ENCODE measurements at places on chromosomes 7 and 10.

DNA sequence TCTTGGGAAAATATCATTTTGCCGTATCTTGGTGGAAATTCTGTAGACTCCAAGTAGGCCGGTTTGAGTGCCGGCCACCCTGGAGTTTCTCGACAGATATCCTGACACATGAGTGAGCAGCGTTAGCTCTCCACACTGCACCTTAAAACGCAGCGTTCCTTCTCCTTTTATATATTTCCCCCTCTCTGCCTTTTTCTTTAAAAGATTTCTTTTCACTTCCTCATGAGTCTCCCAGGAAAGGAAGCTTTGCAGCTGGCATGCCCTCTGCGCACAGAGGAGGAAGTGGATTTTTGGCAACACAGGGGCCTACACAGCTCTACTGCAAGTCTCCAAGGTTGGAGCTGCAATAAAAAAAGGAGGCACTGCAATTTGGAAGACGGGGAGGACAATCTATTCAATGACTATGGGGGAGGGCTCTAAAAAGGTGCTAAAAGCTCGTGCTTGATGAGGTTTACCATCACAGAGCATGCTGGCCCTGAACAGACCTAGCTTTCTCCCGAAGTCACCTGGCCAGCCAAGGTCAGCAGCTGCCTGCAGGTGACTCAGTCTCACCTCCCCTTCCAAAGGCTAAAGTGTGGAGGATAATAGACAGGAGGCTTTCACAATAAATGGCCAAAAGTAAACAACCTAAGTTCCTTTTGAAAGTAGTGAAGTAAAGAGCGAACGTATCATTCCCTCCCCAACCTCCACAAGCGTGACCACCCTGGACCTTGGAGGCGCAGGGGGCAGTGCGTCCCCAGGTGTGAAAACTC is 252.8 kb downstream of the ZMYND11 start:
- no peak for DNase-seq

DNA sequence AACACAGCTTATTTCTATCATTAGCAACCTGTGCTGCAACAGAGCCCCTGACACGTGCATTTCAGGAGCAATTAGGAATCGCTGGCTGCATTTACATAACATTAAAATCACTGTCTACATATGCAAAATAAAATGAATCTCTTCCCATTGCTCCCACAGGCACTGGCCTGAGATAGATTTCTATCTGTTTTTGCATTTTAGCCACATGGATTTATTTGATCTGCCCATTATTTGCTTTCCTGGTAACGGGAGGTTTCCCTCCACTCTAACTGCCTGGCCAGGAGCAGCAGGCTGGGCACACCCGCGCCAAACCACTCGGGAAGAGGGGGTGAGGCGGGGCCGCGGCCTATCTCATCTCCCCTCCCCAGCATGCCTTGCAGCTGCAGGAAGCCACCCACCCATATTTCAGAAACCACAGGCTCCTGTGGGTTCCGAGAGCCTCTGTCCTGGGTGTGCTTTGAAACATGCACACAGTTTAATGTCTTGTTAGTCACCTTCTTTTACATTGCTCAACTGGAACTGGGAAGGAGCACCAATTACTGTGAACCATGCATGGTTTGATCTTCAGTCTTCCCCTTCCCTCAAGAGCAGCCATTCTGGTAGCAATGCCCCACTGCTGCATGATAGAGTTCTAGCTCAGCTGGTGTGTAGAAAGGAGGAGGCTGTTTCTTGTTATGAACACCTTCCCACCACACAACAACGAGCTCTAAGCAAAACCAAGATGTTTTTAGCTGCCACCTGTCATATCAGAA is 37.7 kb upstream of the IKZF1 start:
- peak; percentile 93 for DNase-seq

- DNase-seq: peak; percentile 2
Measured at GRCh38 chr7:134388336-134389019, 70.4 kb downstream of the AKR1B1 start.

GRCh38 chr10:119274519-119275045 is 67.2 kb downstream of the GRK5 start:
- no peak for DNase-seq

GRCh38 chr10:65033957-65034356 is 1512.8 kb downstream of the REEP3 start:
- no peak for DNase-seq

- DNase-seq: no peak
Measured at GRCh38 chr7:40405991-40406390, 271.2 kb downstream of the SUGCT start.

DNA sequence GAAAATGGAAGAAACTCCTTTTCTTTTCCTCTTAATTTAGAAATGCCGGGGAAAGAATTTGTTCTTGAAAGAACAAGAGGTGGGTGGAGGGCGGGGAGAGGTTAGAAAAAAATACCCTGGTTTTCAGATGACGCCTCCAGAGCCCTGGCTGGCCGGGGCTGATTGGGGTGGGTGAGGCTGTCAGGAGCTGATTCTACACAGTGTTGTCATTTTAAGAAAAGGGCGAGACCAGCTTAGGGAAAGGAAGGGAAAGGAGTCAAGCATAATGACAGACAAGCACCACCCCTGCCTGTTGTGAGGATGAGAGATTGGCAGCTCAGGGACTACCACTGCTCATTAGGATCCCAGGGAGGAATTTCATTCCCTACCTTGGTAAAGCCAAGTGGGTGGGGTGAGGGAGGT is 9.9 kb upstream of the FAM180A start:
- DNase-seq: no peak

DNA sequence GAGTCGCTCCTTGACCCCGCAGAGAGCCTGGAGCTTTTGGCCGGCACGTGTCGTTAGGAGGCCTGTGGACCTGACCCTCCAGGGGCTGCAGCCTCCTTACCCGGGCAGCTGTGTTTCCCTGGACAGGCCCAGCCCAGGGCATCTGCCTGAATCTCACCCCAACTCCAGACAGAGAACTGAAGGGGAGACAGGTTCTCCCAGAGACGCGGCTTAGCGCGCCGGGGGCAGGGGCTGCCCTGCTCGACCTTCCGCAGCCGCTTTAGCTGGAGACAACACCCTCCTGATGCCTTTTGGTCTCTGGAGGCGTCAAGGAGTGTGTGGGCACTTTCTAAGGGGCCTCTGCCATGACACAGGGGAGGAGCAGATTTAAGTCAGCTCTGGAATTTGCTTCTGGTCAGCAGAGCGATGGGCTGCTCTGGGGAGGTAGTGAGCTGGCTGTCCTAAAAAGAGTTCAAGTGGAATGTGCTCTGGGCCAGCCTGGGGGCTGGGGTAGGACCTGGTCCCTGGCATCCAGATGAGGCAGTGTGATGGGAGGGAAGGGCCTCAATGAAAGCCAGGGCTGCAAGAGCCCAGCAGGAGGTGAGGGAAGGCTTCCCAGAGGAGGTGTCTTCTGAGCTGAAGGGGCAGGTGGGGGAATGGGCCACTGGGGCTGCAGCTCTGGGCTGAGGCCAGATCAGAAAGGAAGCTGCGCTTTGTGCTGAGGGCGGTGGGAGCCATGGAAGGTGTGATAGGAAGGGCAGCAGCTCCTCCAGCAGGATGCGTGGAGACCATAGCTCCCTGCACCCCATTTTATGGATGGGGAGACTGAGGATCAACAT is 5.8 kb downstream of the GRIFIN start:
- no peak for DNase-seq

- DNase-seq: no peak
Measured at GRCh38 chr10:122910310-122910709, at the start of gene FAM24A. FAM24A (plus strand) TSS chr10:122910610; CDS start chr10:122911635, 1,025 bp downstream.
